ENCODE measurements at places on chromosomes 13 and 19. TPM values are rescaled to one million over a fixed set of nuclear protein-coding genes. Genes with fewer than 3 reads are reported as not detected.

- DNase-seq, result no peak
These were observed 2.4 kb downstream of the CD33 start for GRCh38 chr19:51227326-51227725.

GRCh38 chr19:8307965-8308866 is at the start of gene CD320:
TSS of gene CD320 (minus strand) at chr19:8308358. CDS start at chr19:8308290, 68 bp downstream.
- DNase-seq, result peak; percentile 90

DNA sequence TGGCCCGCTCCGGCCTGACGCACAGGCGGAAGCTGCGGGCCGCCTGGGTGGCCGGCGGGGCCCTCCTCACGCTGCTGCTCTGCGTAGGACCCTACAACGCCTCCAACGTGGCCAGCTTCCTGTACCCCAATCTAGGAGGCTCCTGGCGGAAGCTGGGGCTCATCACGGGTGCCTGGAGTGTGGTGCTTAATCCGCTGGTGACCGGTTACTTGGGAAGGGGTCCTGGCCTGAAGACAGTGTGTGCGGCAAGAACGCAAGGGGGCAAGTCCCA is 4.4 kb downstream of the FFAR1 start:
- no peak for DNase-seq

DNA sequence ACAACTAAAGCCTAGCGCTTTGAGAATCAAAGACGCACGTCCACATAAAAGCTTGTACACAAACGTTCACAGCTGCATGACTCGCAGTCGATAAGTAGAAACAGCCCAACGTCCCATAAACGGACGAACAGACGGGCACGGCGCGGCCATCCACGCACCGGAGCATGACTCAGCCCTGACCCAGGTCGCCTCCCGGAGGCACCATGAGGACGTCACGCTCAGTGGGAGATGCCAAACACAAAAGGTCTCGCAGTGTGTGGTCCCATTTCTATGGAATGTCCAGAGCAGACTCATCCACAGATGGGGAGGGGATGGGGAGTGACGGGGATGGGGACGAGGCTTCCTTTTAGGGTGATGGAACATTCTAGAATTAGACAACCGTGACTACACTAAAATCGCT is 9.4 kb downstream of the POLRMT start:
- DNase-seq, result no peak

GRCh38 chr13:49395451-49395865 is 48.4 kb downstream of the CAB39L start:
- peak; percentile 52 for DNase-seq

- DNase-seq, result no peak
These were observed 6.7 kb upstream of the ONECUT3 start for GRCh38 chr19:1746401-1747284.

DNA sequence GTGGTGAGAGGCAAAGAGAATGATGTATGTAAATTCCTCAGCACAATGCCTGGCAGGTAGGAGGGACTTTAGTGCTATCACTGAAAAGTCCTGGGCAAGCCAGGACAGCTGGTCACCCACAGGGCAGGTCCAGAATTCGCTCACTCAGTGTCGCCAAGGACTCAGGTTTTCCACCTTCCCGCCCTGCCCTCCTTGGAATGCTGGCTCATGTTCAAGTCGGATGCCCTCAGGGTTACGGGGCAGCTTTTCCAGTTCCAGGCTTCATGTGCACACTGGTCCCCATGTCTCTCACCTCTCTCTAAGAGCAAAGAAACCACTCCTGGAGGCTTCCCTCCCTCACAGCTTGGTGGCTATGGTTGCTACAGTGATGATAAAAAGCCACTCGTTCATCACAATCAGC is 24.8 kb upstream of the NAXD start:
- no peak for DNase-seq

DNA sequence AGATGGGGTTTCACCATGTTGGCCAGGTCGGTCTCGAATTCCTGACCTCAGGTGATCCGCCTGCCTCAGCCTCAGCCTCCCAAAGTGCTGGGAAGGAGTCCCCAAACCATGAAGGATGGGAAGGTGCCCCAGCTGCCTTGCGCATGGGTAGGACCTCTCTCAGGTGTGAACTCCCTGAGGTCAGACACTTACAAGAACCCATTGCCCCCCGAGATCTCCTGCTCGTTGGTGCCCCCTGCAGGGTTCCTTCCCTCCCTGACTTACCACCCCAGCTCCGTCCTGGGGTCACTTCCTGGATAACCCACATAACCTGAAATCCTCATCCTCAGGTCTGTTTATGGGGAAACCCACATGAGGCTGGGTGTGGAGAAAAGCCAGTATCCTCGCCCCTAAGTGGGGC is 41.7 kb downstream of the UNC13A start:
- DNase-seq, result no peak

GRCh38 chr19:4112367-4112766 is 11.6 kb downstream of the MAP2K2 start:
- no peak for DNase-seq

- peak; percentile 73 for DNase-seq
These were observed 2.7 kb downstream of the ADGRE5 start for GRCh38 chr19:14383661-14384555.

DNA sequence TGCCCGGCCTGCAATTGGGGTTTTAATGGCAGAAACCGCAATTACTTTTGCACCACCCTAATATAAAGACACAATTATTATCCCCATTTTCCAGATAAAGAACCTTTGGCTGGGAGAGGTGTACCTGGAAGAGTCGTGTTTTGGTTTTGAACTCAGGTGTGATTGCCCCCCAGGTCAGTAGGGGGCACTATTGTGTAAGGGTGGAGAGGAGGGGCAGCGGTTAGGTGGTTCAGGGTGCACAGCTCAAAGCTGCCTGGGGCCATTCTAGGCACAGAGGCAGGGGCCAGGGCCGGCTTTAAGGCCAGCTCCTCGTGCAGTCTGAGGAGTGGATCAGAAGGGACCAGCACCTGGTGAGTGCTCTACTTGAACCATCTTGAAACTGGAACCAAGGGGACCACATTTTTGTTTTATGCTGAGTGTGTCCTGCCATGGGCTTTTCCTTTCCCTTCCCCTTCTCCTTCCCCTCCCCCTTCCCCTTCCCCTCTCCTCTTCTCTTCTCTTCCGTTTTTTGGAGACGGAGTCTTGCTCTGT is 5.8 kb upstream of the FCGRT start:
- DNase-seq, result no peak

DNA sequence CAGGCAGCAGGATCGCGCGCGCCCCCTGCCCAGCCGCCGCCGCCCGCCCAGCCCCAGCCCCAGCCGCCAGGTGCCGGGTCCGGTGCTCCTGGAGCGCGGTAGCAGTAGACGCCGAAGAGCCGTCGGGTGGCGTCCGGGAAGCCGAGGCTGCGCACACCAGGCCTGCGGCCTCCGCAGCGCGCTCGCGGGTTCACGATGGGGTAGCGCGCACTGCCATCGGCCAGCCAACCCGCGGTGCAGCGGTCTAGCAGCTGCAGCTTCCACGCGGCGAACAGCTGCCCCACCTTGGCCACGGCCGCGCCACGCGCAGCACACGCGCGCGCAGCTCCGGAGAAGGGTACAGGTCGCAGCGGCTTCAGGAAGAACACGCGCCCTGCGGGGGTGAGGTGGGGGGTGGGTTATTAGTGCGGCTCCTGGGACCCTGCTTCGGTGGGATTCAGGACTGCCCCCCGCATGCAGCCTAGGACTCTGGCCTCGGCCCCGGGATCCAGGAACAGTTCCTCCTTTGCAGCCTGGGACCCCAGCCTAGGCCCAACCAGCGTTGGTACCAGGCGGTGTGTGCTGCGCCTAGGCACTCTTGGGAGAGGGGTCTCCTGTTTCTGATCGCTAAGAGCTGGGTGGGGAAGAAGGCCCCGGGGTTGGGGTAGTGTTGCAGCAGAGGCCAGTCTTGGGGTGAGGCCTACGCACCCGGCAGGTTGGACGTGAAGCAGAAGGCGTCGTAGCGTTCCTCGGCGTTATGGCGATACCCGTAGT is 15.1 kb downstream of the TM6SF2 start:
- no peak for DNase-seq

- no peak for DNase-seq
These were observed 141.3 kb downstream of the STOML3 start for GRCh38 chr13:38849315-38849714.

- DNase-seq, result no peak
These were observed 82.3 kb downstream of the RNASEH2B start for GRCh38 chr13:50991579-50992521.

DNA sequence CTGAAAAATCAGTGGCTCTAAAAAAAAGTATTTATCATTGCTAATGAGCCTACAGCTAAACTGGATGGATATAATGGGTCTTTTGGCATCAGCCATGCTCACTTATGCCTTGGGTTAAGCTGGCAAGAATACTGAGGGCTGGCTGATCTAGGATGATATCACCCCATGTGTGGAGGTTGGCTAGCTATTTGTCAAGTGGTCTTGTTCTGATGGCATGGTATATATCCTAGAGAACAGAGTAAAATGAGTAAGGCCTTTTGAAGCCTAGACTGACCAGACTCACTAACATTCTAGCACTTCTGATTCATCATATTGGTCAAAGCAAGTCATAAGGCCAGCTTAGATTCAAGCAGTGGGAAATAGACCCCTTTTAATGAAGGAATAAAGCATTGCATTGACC is 383.0 kb downstream of the SLITRK1 start:
- DNase-seq, result no peak

DNA sequence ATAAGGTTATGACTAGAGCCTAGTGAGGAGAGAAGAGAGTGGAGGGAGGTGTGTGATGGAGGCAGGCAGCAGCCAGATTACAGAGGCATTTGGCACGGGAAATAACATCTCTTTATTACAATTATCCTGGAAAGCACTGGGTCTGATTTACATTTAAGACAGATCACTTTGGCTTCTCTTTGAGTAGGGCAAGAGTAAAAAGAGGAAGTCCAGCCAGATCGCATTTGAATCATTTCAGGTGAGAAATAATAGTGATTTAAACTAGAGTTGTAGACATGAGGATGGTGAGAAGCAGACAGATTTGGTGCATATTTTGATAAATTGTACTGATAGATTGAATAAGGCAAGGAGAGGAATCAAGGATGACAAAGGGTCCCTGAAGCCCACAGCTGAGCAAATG is 9.6 kb upstream of the SACS start:
- DNase-seq, result no peak

- no peak for DNase-seq
These were observed 83.4 kb downstream of the SOX1 start for GRCh38 chr13:112150352-112150751.

- no peak for DNase-seq
These were observed 3.2 kb downstream of the LRFN1 start for GRCh38 chr19:39317476-39317875.

Gene ZNF790
- 19.8 TPM for total RNA-seq

Gene ZNF579
- total RNA-seq, result not detected

Gene SULT2A1
- total RNA-seq, result not detected

Gene AMER2
- not detected for total RNA-seq

Gene HTR2A
- 2.6 TPM for total RNA-seq

Gene ZNF506
- 53.5 TPM for total RNA-seq

Gene C19orf33
- not detected for total RNA-seq

Gene C5AR1
- total RNA-seq, result 0.51 TPM

Gene FOSB
- total RNA-seq, result 8.1 TPM

Gene OLFM4
- total RNA-seq, result not detected
